ENCODE measurements at places on chromosomes 7 and 10.

DNA sequence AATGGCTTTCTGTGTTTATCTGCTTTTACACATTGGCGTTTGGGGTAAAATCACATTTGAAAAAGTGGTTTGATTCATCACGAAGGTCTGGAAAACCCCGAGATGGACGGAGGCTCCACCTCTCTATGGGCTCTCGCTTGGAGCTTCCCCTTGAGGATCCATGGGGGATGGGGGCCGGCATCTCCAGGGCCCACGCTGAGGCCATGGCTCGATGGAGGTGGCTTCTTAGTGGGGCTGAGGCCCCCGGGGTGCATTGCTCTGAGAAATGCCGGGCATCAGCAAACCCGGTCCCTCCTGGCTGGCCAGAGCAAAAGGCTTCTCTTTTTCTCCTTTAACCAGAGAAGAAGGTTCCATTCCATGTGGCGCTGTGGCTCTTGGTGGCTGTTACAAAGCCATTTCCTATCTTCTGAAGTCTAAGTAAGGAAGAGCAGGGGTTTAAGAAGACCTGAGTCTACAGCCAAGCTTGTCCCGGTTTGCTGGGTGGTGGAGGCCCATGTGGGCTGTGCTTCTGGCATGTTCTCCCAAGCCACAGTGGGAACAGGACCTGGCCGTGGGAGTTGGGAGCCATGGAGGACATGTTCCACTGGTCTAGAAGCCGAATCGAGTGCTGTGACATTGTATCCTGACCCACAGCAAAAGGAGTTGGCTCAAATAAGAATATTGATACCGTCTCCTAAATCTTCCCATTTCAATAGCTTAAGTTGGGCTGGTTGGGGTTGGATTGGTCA, 243.5 kb upstream of the PITRM1 start:
- no peak for DNase-seq

DNA sequence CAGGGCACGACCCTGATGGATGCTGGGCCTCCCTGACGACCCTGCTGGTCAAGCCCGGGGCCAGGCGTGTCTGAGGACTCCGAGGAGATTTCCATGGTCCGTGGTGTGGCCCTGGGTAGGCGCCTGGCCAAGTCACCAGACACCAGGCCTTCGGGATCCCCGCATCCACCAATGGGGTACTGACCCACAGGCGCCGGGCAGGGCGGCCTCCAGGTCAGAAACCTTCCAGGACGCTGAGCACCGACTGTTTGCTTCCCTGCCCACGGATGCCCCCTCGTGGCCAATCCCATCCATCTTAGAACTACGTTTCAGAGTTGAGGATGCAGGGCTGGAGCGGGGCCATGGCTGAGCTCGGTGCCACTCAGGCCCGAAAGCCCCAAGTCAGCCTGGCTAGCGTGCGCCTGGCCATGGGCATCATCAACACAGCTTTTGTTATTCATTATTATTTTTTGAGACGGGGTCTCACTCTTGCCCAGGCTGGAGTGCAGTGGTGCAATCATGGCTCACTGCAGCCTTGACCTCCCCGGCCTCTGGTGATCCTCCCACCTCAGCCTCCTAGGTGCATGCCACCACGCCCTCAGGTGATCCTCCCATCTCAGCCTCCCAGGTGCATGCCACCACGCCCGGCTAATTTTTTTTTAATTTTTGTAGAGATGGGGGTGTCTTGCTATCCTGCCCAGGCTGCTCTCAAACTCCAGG, 7.1 kb upstream of the AMZ1 start:
- peak; percentile 53 for DNase-seq

DNA sequence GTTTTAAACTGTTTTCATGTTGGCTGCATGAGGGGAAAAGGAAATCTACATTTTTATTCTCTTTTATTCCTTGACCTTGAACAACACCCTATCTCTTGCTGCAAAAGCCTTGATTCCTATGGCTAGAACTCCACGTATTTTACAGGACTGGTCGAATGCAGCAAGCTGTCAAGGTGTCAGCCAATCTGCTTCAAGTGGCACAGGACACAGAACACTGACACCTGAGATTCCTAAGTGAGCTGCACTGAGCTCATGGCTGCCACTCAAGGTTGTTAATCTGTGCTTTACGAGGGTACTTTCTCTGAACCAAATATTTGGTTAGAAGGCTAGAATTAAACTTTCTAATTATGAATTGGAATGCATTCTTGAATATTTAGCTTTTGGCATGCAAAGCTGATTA, 349.7 kb upstream of the COBL start:
- DNase-seq: no peak

DNA sequence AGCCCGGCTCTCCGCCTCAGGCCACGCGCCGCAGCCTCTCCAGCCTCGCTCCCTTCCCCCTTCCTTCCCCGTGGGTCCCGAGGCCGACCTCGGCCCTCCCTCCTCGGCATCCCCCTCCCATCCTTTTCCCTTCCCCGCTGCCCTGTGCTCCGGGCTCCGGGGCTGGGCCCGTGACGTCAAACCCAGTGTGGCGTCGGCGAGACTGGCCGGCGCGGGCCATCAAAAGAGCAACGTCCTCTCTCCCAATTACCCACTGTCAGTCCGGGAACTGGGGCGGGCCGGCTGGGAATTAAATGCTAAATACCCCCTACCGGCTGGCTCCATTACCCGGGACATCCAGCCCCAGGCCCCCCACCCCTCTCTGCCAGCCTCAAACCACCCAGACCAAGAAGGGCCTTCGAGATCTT, 2.6 kb upstream of the GATA3 start:
- DNase-seq: no peak

DNA sequence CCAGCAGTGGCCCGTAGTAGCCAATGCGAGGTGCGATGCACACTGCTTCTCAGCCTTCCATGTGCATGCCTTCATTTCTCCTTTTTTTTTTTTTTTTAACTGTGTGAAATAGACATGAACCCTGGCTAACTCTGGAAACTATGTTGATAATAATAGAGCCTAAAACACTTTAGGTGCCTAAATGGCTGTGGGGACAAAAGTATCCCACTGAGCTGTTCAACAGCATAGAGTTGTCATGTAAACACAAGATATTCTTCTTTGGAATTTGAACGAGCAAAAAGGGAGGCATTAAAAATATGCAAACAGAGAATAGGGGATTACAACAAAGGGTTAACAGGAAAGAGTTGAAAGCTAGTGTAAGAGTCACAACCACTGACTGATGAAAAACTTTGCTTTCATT, 162.1 kb upstream of the NOBOX start:
- no peak for DNase-seq

DNA sequence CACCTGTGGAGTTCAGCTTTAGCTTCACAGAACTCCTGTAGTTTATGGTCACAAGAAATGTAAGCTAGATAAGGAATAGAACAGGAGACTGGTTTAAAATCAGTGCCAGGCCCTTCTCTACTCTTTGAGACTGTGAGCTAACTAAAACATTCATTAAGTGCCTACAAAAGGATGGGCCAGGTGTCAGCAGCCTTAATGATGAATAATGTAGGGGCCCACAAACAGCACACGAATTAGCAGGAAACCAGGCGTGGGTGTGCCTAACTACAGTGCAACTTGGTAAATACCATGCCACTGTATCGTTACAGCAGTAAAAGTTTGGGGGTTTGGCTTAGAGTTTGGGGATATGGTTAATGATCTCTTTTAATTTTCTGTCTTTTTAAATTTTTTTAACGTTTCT, 6.1 kb upstream of the ABLIM1 start:
- no peak for DNase-seq

DNA sequence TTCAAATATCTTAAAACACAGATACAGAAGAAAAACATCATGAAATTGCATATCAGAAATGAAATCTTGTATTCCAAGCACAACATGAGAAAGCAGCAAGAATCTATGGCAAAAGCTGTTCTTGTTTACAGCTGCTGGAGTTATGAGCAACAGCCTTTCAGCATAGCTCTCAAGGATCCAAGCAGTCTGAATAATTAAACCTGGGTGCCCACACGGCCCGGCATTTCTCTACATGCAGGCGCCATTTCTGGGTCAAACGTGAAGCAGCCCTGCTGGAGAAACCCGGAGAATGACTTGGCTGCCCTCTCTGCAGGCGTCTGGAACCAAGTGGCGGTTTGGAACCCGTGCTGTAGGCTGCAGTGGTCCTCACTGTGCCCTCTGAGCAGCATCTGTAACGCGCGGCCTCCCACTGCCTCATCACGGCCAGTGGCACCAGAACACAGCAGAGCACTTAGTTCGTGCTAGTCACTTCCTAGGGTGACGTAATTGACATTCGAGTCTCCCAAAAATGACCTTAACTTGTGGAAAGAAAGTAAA, 213.0 kb downstream of the TCERG1L start:
- no peak for DNase-seq
